ENCODE measurements at places on chromosomes 11 and 22.

GRCh38 chr11:39860931-39861330 lies 1598.5 kb downstream of the LRRC4C start:
- DNase-seq: no peak

- no peak for DNase-seq
Observed at GRCh38 chr11:99068832-99069231, 48.1 kb downstream of the CNTN5 start.

DNA sequence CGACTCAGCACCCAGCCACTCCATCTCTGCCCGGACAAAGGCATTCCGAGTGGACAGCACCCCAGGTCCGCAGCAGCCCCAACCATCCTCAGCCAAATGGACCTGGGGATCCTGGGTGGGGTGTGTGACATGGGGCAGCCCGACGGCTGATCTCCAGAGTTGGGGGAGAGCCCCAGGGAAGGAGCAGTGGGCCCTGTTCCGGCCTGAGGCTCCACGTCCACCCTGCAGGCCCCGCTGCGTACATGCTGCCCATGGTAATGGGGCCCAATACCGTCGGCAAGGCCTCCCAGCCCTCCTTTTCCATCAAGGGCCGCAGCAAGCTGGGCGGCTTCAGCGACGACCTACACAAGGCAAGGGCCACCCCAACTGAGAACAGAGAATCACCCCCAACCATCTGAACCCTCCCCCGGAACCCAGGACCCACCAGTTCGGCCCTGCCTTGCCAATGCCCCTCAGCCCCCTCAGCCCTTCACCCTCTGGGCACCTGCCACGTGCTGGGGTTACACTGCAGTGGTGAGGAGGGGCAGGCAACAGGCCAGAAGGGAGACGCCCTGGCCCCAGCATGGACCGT lies 5.4 kb downstream of the SCGB1C1 start:
- DNase-seq: no peak

GRCh38 chr22:46827781-46828180 lies 65.3 kb downstream of the TBC1D22A start:
- no peak for DNase-seq

DNA sequence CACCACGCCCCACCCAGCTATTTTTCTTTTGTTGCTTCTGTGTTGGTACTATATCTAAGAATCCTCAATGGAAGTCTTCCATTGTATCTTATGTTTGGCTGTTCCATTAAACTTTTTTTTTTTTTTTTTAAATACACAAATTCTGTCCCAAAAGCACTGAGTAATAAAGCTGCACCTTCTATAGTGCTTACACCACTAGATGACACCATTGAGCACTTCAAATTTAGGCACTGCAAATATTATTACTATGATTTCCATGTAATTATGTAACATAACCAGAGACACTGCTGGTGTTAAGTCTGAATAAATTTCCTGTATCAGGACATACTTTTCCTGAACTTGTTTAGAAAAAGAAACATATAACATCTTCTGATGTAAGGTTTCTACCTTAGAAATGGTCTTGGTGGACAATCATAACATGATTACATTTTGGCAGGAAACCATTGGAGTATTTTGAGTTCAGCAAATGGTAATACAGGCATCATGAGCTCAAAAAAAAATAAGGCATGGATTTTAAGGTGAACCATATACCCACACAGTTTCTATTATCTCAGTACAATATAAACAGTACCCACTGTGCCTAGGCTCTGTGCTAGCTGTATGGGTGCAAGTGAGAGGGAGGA lies 110.5 kb downstream of the ATG16L2 start:
- peak; percentile 63 for DNase-seq

- DNase-seq: peak; percentile 92
Observed at GRCh38 chr11:7512525-7513233, 1.1 kb upstream of the PPFIBP2 start.

- DNase-seq: no peak
Observed at GRCh38 chr11:2752923-2753322, 53.1 kb upstream of the KCNQ1OT1 start.
